ENCODE measurements at places on chromosomes 11 and 22.

DNA sequence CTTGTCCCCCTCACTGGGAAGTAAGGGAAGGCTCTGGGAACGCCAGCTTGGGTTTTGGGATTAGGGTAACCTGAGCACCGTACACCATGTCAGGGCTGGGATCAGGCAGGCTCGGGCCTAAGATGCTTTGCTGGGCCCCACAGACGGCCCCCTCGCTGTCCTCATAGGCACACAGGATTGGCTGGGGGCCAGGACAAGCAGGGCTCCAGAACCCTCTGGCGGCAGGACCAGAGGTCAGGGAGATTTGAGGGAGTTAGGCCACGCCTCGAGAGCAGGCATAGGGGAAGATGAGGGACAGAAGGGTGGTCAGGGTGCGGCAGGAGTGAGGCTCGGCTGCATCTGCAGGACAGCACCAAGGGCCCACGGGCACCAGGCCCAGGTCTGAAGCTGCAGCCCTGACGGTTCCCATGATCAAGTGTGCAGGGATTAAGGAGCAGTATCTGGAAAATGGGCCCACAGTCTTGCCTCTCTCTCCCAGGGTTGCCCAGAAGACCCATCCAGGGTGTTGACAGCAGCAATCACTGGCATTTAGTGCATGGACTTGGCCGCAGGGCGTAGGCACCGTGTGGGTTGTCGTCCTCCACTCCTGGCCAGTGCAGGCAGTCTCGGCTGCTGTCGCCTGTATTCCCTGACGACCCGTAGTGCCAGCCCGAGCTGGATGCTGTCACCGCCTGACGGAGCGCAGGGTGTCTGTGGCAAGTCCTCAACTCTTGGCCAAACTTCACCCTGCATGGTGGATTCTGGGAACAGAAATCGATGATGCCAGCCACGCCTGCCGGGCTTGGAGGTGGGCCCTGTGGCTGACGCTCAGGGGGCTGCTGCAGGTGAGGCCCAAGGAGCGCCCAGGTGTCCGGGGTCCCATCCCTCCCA, 15.7 kb upstream of the GNB1L start:
- peak; percentile 69 for DNase-seq

DNA sequence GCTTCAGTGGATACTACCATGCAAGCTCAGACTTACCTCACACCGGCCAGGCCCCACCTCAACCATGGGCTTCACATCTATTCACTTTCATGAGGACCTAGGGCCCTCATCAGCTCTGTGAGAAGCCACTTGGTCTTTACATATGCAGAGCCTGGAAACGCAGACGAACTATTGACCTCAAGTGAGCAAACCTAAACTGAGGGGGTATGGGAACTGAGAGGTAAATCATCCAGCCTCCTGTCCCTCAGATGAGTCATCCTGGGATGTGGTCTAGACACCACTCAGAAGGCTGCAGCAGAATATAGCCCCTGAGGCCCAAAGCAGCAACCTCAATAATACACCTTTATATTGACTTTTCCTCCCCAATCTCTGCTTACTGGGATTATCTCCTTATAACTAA, 578.0 kb downstream of the INSC start:
- no peak for DNase-seq

DNA sequence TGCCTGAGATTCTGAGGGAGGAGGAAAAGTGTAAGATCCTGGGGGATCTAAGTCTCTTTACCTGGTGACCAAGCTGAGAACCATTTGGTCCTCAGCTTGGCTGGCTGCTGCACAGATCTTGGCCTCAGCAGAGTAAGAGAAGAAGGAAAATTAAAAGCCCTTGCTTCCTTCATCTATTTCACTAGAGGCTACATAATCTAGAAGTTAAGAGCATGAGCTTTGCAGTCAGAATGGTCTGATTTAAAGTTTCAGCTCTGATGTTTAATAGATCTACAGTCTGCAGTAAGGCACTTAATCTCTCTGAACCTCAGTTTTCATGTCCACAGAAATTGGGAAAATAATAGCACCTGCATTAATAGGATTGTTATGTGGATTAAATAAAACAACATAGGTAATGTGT, 3.1 kb upstream of the ZBTB16 start:
- DNase-seq, result no peak

DNA sequence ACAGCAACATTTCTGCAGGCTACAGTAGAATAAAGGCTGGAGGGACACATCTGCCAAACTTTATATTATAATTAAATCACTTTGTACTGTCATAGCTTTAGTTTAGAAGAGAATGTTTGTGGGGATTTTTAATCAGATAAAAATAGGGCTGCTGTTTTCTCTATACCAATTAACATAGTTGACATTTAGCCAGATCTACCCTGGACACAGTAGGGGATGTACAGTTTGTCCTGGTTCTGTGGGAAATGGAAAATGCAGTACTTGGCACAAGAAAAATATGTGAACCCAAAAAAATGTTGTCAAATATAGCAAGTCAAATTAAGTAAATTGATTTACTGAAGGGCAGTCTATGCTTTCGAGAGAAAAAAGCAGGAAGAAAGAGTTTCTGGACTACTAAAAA, 20.8 kb upstream of the PICALM start:
- no peak for DNase-seq

DNA sequence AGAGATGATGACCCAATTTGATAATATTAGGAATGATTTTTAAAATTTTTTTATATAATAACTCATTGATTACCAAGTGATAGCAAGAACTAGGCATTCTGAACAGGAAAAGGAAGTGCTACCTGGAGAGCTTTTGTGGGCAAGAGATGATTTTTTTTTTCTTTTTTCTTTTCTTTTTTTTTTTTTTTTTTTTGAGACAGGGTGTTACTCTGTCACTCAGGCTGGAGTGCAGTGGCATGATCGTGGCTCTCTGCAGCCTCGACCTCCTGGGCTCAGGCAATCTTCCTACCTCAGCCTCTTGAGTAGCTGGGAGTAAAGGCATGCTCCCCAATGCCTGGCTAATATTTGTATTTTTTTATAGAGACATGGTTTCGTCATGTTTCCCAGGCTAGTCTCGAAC, 40.4 kb downstream of the TNRC6B start:
- no peak for DNase-seq

GRCh38 chr11:75087319-75088305, 9.1 kb downstream of the OR2AT4 start:
- DNase-seq, result no peak

DNA sequence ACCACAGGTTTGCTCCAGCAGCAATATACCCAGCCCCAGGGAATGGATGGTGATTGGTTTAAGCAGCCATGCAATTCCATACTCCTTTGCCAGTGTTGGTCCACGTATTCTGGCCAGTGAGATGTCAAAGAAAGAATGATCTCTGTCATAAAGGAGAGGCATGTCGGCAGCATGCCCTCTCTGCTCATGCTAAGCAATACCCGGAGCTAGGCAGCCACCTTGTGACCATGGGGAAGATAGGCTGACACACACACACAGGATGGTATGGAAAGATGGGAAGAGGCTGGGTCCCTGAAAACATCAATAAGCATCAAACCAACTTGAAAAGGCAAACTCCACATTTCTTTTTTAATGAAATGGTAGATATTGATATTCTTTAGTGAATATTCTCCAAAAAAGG, 5.1 kb downstream of the ABCC8 start:
- no peak for DNase-seq

DNA sequence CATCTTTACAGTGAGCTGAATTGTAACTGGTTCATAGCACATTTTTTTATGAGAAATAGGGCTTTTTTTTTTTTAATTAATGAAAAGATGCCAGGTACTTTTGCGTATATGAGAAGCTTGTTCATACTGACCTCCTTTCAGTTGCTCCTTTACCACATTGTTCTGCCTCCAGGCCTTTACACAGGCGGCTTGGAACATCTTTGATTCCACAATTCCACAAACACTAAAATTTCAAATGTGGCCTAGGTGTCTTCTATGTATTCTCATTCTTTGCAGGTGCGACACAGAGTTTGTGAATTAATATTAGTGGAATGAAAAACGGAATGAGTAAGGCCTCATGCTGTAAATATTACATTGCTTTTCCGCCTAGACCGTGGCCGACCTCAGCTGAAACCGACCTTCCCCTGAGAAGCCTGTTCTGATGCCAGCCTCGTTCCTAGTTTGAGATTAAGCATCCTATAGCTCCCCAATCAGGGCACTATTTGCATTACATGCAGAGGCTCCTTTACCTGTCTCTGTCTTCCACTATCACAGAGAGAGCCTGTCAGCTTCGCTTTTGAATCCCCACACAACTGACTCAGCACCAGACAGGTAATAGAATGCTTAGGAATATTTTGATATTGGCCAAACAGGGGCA, 125.8 kb downstream of the LDLRAD3 start:
- DNase-seq, result no peak

GRCh38 chr11:102192349-102193066, 82.3 kb downstream of the YAP1 start:
- DNase-seq, result no peak

DNA sequence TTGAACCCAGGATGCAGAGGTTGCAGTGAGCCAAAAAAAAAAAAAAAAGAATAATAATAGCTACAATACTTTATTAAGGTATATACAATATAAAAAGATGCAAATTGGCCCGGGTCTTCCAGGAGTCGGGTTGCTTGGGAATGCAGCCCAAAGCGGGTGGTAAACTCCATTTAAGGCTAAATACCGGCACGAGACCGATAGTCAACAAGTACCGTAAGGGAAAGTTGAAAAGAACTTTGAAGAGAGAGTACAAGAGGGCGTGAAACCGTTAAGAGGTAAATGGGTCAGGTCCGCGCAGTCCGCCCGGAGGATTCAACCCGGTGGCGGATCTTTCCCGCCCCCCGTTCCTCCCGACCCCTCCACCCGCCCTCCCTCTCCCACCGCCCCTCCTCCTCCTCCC, 143.3 kb downstream of the DLG2 start:
- DNase-seq, result no peak

- no peak for DNase-seq
These were observed 303.6 kb downstream of the SBF2 start for GRCh38 chr11:9990221-9990973.

DNA sequence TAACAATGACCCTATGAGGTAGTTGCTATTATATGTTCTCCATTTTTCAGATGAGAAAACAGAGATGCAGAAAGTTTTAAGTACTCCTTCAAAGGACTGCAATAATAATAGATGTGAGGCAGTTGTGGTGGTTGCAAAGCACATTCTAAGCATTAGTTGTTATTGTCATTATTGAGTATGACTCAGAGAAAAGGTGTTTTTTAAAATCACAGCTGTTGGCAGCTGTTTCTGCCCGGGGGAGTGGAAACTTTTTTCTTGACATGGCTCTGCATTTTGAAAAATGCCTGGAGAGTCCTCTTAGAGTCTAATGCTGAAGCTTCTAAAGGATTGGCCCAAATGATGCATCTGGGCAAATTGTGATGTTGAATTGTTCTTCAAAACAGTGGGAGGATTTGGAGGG, 244.5 kb upstream of the MPPED2 start:
- DNase-seq, result no peak

DNA sequence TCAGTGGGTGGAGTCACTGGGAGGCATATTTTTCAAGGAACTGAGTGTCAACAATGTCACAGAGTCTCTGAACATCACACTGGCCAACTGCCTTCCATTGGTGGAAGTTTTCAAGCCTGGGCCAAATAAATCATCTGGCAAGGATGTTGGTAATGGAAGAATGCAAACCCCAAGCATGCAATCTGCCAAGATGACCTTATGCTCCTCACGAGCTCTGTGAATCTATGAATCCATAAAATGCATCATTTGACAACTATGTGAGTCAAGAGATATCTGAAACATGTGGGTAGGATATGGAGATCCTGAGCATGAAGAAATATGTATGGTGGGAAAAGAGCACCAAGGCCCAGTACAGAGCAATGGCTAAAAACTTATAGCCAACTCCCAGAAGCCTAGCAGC, 122.2 kb downstream of the PLEKHA7 start:
- no peak for DNase-seq

GRCh38 chr11:132314911-132315455, 944.6 kb downstream of the NTM start:
- DNase-seq, result no peak

- no peak for DNase-seq
These were observed 2.7 kb upstream of the ADAMTS15 start for GRCh38 chr11:130445788-130446187.

- DNase-seq, result no peak
These were observed 24.3 kb downstream of the RPL27A start for GRCh38 chr11:8706673-8707432.

DNA sequence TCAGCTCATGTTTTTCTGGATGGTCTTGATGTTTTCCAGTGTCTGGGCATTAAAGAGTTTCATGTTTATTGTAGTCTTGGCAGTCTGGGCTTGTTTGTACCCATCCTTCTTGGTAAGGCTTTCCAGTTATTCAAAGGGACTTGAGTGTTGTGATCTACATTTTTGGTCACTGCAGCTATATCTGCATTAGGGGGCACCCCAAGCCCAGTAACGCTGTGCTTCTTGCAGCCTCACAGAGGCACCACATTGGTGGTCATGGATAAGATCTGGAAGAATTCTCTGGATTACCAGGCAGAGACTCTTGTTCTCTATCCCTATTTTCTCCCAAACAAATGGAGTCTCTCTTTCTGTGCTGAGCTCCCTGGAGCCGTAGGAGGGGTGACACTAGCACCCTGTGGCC, 451.5 kb upstream of the FAT3 start:
- DNase-seq, result no peak

- DNase-seq, result peak; percentile 36
These were observed 8.6 kb downstream of the PHLDB1 start for GRCh38 chr11:118615976-118616371.

DNA sequence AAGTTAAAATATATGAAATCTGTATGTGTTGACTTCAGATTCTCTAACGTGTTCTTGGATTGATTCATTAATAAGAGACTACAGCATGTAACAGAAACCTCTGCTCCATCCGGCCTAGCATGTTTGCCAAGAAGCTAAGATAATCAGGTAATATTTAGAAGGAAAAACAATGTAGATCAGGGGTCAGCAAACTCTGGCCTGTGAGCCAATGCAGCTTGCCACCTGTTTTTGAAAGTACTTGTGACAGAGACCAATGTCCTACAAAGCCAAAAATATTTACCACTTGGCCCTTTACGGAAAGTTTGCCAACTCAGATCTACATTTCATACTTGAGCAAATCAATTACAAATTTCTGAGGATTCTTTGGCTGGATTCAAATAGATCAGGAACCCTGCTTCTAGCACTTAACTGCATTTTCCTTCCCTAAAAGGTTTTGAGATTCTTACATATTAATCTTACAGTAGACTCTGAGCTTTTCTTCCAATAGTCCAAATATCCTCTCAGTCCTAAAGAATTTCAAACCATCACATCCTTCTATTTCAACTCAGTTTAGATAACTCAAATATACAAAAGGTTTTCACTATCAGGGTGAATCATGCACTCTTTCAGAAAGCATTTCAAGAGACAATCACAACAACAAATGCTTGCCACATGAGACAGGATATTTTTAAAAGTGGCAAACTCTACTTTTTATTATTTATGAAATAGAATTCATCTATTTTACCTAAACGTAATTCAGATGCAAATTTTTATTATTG, 29.5 kb downstream of the APOL5 start:
- no peak for DNase-seq

GRCh38 chr11:80109031-80109430, 668.2 kb upstream of the TENM4 start:
- DNase-seq, result no peak

Measured in suprapubic skin (tissue), 4 donors.